DMS79 treated with DMSO at 0.1 percent for 48 hours (cell line): ENCODE measurements at places on chromosomes 5 and 9.

- DNase-seq = no peak
These were observed 59.2 kb downstream of the ICE1 start for GRCh38 chr5:5481633-5482032.

- DNase-seq = no peak
These were observed 3.7 kb downstream of the ANXA1 start for GRCh38 chr9:73155377-73155776.

- no peak for DNase-seq
These were observed 1.9 kb downstream of the MYOZ3 start for GRCh38 chr5:150662731-150663516.

- no peak for DNase-seq
These were observed 219.8 kb upstream of the C9orf72 start for GRCh38 chr9:27792971-27793689.

DNA sequence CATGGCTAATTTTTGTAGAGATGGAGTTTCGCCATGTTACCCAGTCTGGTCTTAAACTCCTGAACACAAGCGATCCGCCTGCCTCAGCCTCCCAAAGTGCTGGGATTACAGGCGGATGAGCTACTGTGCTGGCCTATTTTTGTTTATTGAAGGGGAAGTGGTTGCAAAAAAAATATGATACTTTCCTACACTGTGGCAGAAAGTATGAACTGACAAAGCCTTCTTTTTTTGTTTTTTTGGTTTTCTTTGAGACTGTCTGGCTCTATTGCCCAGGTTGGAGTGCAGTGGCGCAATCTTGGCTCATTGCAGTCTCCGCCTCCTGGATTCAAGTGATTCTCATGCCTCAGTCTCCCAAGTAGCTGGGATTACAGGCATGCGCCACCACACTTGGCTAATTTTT, 50.9 kb downstream of the OSTF1 start:
- no peak for DNase-seq

- no peak for DNase-seq
These were observed 1758.8 kb upstream of the WWC1 start for GRCh38 chr5:166532456-166533220.

DNA sequence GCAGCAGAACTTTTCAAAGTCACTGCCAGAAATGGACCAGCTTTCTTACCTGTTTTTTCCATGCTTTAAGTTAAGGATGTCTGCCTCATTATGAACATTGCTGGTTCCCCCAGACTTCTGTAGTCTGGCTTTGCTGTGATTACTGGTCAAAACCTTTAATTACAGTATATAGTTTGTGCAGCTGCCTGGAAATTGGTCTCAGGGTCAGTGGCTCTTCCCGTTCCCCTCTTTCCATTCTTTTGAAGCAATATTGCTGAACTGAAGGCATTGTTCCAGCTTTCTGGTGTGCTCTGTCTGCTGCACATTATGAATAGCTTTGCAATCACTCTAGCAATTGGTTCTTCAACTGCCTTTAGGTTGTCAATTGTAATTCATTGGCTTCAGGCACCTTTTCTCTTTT, 206.5 kb downstream of the ARL15 start:
- DNase-seq = no peak

GRCh38 chr5:66234241-66234640, 90.1 kb downstream of the SREK1 start:
- no peak for DNase-seq
